Motor neuron (in vitro differentiated cells): ENCODE measurements at places on chromosomes 4 and X. TPM values are rescaled to one million over a fixed set of nuclear protein-coding genes. Genes with fewer than 3 reads are reported as not detected.

GRCh38 chr4:6498511-6499237 is 26.3 kb upstream of the PPP2R2C start:
- ATAC-seq = no peak

DNA sequence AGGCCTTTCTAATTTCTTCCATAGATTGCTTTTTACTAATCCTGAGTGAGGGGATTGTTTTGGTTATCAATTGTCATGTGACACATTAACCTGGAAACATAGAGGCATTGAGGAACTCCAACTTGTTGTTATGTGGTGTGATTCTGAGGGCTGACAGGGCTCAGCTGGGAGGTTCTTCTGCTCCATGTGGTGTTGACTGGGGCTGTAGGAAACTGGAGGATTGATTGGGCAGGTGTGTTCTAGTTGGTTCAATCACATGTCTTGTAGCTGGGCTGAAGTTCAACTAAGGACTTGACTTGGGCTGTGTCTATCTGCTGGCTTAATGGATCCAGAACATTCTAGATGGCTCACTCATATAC is 10.8 kb upstream of the CRLF2 start:
- ATAC-seq = no peak

DNA sequence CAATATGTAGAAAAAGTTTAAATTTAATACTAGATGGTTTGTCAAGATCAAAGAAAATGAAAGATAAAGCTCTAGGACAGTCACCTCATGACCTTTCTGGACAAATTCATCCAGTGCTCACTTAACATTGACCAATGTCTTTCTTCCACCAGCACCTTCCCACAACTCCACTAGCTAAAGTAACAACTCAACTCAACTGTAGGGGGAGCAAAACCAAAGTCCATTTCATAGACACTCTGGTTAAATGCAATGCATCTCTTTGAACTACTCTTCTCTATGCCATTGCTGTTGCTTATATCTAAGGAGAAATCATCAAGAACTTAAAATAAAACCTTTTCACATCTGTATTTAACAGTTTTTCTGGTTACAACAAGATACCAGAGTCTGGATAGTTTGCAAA is 25.1 kb downstream of the UGT2B4 start:
- ATAC-seq = no peak

GRCh38 chr4:10180927-10181744 is 64.5 kb upstream of the WDR1 start:
- ATAC-seq = peak; percentile 37

GRCh38 chrX:111447298-111447697 is 35.3 kb upstream of the DCX start:
- ATAC-seq = no peak

- no peak for ATAC-seq
Measured at GRCh38 chrX:135024526-135024925, 2.2 kb upstream of the RTL8B start.

DNA sequence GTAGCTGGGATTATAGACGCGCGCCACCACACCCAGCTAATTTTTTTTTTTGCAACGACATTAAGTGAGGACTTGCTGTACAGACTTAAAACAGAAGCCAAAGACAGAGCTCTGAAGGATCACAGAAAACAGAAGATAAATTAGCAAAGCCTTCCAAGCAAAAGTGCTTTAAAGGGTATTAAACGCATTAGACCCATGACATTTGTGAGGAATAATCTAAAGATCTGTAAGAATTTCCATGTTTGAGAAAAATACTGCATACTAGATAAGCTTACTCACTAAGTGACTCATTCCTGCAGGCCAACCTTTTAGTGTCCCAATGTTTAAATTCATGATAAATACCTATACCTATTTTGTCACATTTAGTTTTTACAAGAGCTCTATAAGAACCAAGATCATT is 27.4 kb downstream of the SMARCA1 start:
- ATAC-seq = no peak

GRCh38 chr4:159447296-159447695 is 344.4 kb downstream of the RAPGEF2 start:
- ATAC-seq = no peak

The NXF2B gene
- total RNA-seq = not detected in 2 replicates

The INPP4B gene
- 3.3 and 4.2 TPM in 2 replicates for total RNA-seq

The PWWP3B gene
- total RNA-seq = 18.5 and 18.9 TPM in 2 replicates
